ENCODE measurements at places on chromosomes 7 and 10.

- DNase-seq: no peak
- no peak overlapping the region for H3K4me3 ChIP-seq
- no peaks in the 10 kb centered on the region for H3K36me3 ChIP-seq
- H3K27me3 ChIP-seq: peaks cover 15% of the 10 kb centered on the region
- H3K4me1 ChIP-seq: no peaks in the 10 kb centered on the region
These were observed 17.1 kb upstream of the LIPF start for GRCh38 chr10:88647061-88647615.

GRCh38 chr10:69048103-69048502 is 39.8 kb upstream of the SRGN start:
- no peaks in the 10 kb centered on the region for H3K36me3 ChIP-seq
- no peak overlapping the region for H3K4me3 ChIP-seq
- H3K27ac ChIP-seq: no peak overlapping the region
- H3K4me1 ChIP-seq: peaks cover 43% of the 10 kb centered on the region
- DNase-seq: no peak

GRCh38 chr10:30774261-30774660 is 144.7 kb upstream of the LYZL2 start:
- DNase-seq: no peak
- H3K4me3 ChIP-seq: no peak overlapping the region
- peak overlapping the region; percentile 19 for H3K27ac ChIP-seq
- H3K27me3 ChIP-seq: peaks cover 14% of the 10 kb centered on the region
- H3K36me3 ChIP-seq: no peaks in the 10 kb centered on the region
- H3K4me1 ChIP-seq: no peaks in the 10 kb centered on the region

DNA sequence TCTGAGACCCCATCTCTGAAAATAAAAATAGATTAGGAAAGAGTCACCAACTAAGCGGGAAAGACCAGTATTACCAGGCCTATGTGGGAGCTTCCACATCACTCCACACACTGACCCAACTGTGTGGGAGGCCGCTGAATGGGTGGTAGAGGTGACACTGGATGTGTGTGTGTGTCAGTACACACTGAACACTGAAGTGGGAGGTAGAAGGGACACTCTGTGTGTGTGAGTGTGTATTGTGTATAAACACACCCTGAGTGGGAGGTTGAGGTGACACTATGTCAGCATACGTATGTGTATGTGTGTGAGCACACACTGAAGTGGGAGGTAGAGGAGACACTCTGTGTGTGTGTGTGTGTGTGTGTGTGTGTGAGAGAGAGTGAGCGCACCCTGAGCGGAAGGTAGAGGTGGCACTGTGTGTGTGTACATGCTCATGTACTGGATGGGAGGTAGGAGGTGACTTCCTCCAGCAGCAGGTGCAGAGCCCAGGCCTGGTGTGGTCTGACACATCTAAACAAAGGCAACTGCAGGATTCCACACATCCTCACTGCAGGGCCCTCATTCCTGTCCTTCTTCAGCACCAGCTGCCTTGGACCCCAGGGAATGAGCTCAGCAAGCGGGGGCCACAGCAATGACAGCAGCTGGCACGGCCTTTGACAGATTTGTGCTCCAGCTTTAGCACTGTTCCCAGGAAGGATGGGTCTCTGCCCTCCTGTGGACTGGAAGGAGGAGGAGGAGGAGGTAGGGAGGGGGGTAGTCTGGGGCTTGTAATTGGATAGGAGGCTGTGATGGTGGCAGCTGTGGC is 26.5 kb upstream of the RBM20 start:
- peaks cover 27% of the 10 kb centered on the region for H3K4me1 ChIP-seq
- no peaks in the 10 kb centered on the region for H3K36me3 ChIP-seq
- DNase-seq: no peak

GRCh38 chr7:36775061-36775620 is 50.8 kb upstream of the AOAH start:
- peak overlapping the region; percentile 15 for H3K4me3 ChIP-seq
- H3K27me3 ChIP-seq: no peaks in the 10 kb centered on the region
- H3K27ac ChIP-seq: peak overlapping the region; percentile 52
- H3K4me1 ChIP-seq: peaks cover 57% of the 10 kb centered on the region
- no peak for DNase-seq

- no peak overlapping the region for H3K4me3 ChIP-seq
- H3K27me3 ChIP-seq: peaks cover 7% of the 10 kb centered on the region
- H3K36me3 ChIP-seq: no peaks in the 10 kb centered on the region
- peaks cover 5% of the 10 kb centered on the region for H3K4me1 ChIP-seq
These were observed 8.8 kb upstream of the TRPV6 start for GRCh38 chr7:142894112-142894984.

DNA sequence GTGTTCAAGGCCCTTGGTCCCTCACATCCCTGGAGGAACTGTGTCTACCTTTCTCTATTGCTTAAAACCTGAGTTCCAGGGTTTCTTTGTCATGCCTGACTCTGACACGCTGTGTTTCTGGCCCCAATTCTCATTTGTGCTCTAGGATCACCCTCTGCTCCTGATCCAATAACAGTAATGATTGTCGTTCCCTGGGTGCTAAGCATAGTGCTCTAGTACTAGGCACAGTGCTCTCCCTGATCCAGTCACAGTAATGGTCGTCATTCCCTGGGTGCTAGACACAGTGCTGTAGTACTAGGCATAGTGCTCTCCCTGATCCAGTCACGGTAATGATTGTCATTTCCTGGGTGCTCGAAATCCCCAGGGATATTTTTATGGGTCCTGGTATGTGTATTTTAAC is 46.6 kb upstream of the UCN3 start:
- peak overlapping the region; percentile 53 for H3K4me3 ChIP-seq
- no peaks in the 10 kb centered on the region for H3K27me3 ChIP-seq
- peaks cover 9% of the 10 kb centered on the region for H3K36me3 ChIP-seq
- no peak for DNase-seq
- peak overlapping the region; percentile 70 for H3K27ac ChIP-seq

DNA sequence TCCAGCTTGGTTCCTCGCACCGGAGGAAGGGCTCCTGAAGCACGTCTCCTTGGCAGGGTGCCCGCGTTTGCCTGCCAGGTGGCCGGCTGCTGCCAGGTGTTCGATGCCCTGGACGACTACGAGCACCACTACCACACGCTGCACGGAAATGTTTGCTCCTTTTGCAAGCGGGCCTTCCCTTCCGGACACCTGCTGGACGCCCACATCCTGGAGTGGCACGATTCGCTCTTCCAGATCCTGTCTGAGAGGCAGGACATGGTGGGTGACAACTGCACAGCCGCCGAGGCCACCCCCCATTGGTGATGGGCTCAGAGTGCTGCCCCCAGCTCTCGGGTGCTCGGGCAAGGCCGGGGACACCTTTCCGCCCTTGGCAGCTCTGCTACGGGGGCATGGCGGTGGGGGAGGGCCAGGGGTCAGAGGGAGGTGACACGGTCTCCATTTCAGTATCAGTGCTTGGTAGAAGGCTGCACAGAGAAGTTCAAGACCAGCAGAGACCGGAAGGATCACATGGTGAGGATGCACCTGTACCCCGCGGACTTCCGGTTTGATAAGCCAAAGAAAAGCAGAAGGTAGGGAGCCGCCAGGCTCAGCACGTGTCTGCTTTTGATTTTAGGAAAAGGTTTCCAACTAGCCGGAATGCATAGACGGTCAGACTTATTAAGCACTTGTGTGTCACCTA is 1.1 kb downstream of the ZNF511 start:
- H3K27me3 ChIP-seq: no peaks in the 10 kb centered on the region
- H3K4me3 ChIP-seq: peak overlapping the region; percentile 22
- peaks cover 3% of the 10 kb centered on the region for H3K36me3 ChIP-seq

DNA sequence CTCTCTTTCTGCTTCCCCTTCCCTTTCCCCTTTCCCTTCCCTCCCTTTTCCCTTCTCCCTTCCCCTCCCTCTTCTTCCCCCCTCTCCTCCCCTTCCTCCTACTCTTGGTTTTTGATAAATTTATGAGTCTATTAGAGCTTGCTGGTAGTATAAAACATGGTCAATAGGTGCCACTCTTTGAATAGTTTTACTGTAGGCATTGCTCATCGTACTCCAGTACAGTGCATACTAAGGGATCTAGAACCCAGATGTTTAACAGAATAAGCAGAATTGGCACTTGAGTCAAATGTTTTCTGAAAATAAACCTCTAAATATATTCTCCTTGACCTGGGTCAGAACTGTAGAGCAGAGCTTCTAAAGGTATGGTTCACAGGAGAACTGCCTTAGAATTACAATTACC is 126.7 kb downstream of the SORCS3 start:
- H3K4me1 ChIP-seq: no peaks in the 10 kb centered on the region
- no peak overlapping the region for H3K4me3 ChIP-seq
- peaks cover 1% of the 10 kb centered on the region for H3K27me3 ChIP-seq
- H3K36me3 ChIP-seq: no peaks in the 10 kb centered on the region

DNA sequence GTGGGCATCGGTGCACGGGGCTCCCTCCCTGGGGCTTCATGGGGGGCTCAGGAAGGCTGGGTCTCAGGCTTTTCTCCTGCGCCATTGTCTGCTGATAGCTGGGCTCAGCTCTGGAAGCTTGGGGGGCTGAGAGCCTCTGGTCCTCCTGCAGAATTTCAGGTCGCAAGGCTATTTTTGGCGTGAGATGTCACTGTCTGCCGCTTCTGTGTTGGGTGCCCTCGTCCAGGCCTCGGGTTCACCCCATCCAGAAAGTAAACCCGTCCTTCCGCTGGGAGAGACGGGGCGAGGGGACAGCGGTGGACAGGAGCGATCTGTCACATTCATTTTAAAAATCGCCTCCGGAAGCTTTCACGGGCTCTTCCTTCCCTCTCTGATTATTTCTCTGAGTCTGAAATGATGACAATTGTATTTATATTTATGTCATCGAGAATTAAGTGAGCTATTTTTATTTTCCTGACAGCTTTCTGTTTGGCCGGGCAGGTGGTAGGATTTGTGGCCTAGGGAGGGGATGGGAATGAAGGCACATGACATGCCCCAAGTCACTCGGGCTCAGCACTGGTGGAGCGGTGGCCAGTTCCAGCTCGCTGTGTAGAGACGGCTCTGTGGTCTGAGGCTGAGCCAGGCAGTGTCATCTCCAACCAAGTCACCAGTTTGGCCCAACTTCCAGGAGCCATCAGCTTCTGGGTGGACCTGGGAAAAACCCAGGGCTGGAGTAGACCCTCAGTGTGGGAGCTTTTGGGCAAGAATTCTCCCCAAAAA is 40.7 kb upstream of the AP5Z1 start:
- peaks cover 59% of the 10 kb centered on the region for H3K4me1 ChIP-seq
- H3K4me3 ChIP-seq: no peak overlapping the region
- H3K27ac ChIP-seq: peak overlapping the region; percentile 25
- no peaks in the 10 kb centered on the region for H3K27me3 ChIP-seq
- H3K36me3 ChIP-seq: peaks cover 13% of the 10 kb centered on the region

GRCh38 chr10:72068901-72069446 is 19.4 kb downstream of the SPOCK2 start:
- no peak for DNase-seq
- no peaks in the 10 kb centered on the region for H3K27me3 ChIP-seq
- H3K36me3 ChIP-seq: peaks cover 34% of the 10 kb centered on the region
- H3K27ac ChIP-seq: peak overlapping the region; percentile 47
- H3K4me1 ChIP-seq: peaks cover 21% of the 10 kb centered on the region

All from activated naive CD8-positive, alpha-beta T cell treated with anti-CD3 and anti-CD28 coated beads, Interleukin-2, amount 10 ng/mL, durations not matched to agents 7 days and 5 days (primary cell).